ENCODE measurements at places on chromosomes 3 and 15.

- H3K4me3 ChIP-seq: no peak overlapping the region
- no peak for DNase-seq
- no peaks in the 10 kb centered on the region for H3K36me3 ChIP-seq
- H3K27ac ChIP-seq: no peak overlapping the region
- peaks cover 42% of the 10 kb centered on the region for H3K27me3 ChIP-seq
- no peaks in the 10 kb centered on the region for H3K4me1 ChIP-seq
Measured at GRCh38 chr15:80856809-80857377, 77.7 kb downstream of the CEMIP start.

GRCh38 chr15:63967616-63968015 is 78.7 kb downstream of the DAPK2 start:
- H3K27ac ChIP-seq: no peak overlapping the region
- no peak overlapping the region for H3K4me3 ChIP-seq
- H3K4me1 ChIP-seq: peaks cover 47% of the 10 kb centered on the region
- no peak for DNase-seq

DNA sequence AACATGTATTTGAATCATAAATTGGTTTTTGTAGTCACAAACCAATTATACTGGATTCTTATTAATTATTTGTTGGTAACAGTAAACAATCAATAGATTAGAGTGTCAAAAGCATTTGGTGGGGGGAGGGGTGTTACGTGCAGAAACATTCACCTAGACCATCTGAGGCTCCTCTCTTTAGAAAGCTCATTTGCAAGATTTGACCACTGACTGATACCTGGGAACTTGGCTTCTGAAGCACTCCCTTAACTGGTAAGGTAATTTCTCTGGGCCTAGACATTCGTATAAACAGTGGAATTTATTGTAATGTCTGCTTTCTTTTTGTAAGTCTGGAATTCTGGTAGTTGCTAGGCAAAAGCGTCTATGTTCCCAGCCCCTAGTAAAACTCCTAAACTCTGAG is 243.8 kb upstream of the GBE1 start:
- no peak overlapping the region for H3K4me3 ChIP-seq
- H3K4me1 ChIP-seq: no peaks in the 10 kb centered on the region
- no peak for DNase-seq

GRCh38 chr15:100716456-100717085 is 114.2 kb downstream of the ASB7 start:
- no peak overlapping the region for H3K4me3 ChIP-seq
- H3K36me3 ChIP-seq: no peaks in the 10 kb centered on the region
- peaks cover 21% of the 10 kb centered on the region for H3K27me3 ChIP-seq
- no peaks in the 10 kb centered on the region for H3K4me1 ChIP-seq
- no peak for DNase-seq
- H3K27ac ChIP-seq: no peak overlapping the region

- H3K4me1 ChIP-seq: peaks cover 5% of the 10 kb centered on the region
- H3K36me3 ChIP-seq: no peaks in the 10 kb centered on the region
- H3K4me3 ChIP-seq: no peak overlapping the region
- DNase-seq: no peak
Measured at GRCh38 chr3:159907828-159908227, 80.8 kb upstream of the IL12A start.

DNA sequence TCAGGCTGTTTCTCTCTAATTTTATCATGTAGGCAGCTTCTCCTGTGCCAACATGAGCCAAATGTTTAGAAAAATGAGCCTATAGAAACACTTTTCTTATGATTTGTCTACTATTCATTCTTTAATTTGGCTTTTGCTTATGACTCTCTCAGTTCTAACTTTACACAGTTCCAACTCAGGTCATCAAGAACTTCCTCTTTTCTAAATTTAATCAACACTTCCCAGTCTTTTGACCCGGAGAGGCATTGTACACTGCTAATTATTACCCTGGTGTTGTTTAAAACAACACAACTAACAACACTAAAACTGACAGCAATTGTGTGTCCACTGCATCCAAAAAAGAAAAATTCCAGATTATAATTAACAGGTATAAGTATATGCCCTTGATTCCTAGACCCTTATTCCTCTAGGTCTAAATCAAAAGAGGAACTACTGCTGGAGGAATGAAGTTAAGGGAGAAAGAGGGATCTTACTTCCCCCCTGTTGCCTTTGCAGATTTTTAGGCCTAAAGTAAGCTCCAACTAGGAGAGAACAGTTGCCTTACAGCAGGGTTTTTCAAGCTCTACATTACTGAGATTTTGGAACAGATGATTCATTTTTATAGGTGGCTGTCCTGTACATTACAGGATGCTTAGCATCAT is 332.2 kb upstream of the GOLIM4 start:
- DNase-seq: no peak
- no peak overlapping the region for H3K4me3 ChIP-seq
- H3K27me3 ChIP-seq: no peaks in the 10 kb centered on the region
- H3K4me1 ChIP-seq: no peaks in the 10 kb centered on the region
- H3K27ac ChIP-seq: no peak overlapping the region

GRCh38 chr3:126347543-126348161 is 9.6 kb downstream of the KLF15 start:
- no peaks in the 10 kb centered on the region for H3K36me3 ChIP-seq
- H3K27ac ChIP-seq: no peak overlapping the region
- H3K27me3 ChIP-seq: no peaks in the 10 kb centered on the region
- no peak for DNase-seq
- no peaks in the 10 kb centered on the region for H3K4me1 ChIP-seq
- no peak overlapping the region for H3K4me3 ChIP-seq

- H3K27ac ChIP-seq: no peak overlapping the region
- no peaks in the 10 kb centered on the region for H3K36me3 ChIP-seq
- no peak for DNase-seq
- no peak overlapping the region for H3K4me3 ChIP-seq
- H3K27me3 ChIP-seq: no peaks in the 10 kb centered on the region
- H3K4me1 ChIP-seq: no peaks in the 10 kb centered on the region
Measured at GRCh38 chr3:64321747-64322146, 96.5 kb upstream of the PRICKLE2 start.

GRCh38 chr3:187291512-187292132 is at the start of gene MASP1:
Gene MASP1 (minus strand): TSS chr3:187291737. CDS start chr3:187291632, 105 bp downstream.
- no peak within 1 kb of the TSS for H3K4me3 ChIP-seq
- H3K4me1 ChIP-seq: no peaks in the 10 kb centered on the region
- no peak for DNase-seq
- no peak within 1 kb of the TSS for H3K27ac ChIP-seq

GRCh38 chr3:165346503-165346902 is 150.3 kb upstream of the SLITRK3 start:
- H3K4me3 ChIP-seq: no peak overlapping the region
- no peaks in the 10 kb centered on the region for H3K36me3 ChIP-seq
- H3K27ac ChIP-seq: no peak overlapping the region
- H3K4me1 ChIP-seq: no peaks in the 10 kb centered on the region
- no peak for DNase-seq
- H3K27me3 ChIP-seq: no peaks in the 10 kb centered on the region

DNA sequence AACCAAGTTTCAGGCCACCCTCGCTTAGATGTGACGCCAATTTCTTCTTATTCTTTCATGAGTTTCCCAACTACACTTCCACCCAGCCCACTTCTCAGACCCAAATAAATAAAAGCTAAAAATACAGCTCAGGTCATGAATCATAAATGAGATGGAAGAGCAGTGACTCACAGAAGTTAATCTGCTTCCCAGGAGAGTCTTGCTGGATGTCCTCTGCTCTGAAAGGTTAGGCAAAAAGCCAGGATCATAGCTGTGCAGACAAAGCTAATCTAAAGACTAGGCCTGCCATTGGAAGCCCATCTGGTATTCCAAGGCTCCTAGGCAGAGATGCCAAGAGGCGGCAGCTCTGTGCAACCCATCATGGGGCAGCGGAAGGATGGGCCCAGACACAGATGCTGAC is 24.1 kb downstream of the SHC4 start:
- no peaks in the 10 kb centered on the region for H3K36me3 ChIP-seq
- H3K27me3 ChIP-seq: peaks cover 33% of the 10 kb centered on the region
- no peak overlapping the region for H3K4me3 ChIP-seq
- H3K4me1 ChIP-seq: no peaks in the 10 kb centered on the region
- no peak for DNase-seq

DNA sequence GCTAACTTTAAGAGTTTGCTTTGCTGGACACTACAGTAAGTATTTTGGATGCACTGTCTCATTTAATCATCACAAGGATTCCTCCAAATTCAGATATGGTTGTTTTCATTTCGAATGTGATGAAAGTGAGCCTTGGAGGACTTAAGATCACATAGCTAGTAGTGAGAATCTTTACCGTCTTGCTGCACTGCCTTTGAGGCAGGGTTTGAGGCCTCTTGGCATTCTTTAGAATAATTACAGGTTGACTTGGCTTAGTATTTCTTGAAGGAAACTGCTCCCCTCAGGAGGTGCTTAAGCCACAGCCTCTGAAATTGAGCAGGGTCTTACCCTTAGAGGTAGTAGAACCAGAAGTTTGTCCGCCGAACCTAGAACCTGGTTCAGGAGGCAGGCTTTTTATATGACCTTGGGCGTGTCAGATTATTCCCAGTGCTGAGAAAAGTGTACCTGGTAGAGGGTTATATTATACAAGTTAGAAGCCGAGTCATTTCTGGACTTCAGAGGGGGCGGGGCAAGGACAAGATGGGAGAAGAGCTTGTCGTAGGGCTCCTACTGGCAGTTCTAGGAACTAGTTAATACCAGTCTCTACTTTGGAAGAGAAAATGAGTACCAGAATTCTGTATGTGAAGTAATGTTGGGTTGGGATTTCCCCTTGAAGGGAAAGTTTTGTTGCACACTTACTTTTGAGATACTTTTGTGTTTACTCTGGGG is 1.1 kb downstream of the TFG start:
- H3K27ac ChIP-seq: peak overlapping the region; percentile 99
- H3K36me3 ChIP-seq: peaks cover 42% of the 10 kb centered on the region
- H3K4me3 ChIP-seq: peak overlapping the region; percentile 88

DNA sequence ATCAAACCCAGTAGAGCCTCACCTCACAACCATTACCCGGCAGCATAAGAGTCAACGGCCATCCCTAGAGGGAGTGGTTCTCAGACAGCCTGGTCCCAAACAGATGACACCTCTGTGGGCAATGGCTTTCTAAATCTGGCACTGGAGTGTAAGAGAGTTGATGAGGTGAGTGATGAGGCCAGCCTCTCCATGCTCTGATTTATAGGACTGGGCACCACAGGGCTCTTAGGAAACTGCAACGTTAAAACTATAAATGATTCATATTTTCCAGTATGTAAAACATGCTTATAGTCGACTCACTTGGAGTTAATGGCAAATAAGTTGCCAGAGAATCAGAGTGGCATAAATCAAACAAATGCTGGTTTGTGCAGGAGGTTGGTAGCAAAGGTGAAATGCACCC is 187.7 kb downstream of the GREM1 start:
- H3K27me3 ChIP-seq: no peaks in the 10 kb centered on the region
- no peak overlapping the region for H3K4me3 ChIP-seq
- H3K36me3 ChIP-seq: no peaks in the 10 kb centered on the region
- no peak for DNase-seq

GRCh38 chr3:15265655-15266509 is 59.8 kb downstream of the CAPN7 start:
- H3K27me3 ChIP-seq: no peaks in the 10 kb centered on the region
- H3K4me1 ChIP-seq: peaks cover 57% of the 10 kb centered on the region
- H3K27ac ChIP-seq: peak overlapping the region; percentile 79
- DNase-seq: no peak

DNA sequence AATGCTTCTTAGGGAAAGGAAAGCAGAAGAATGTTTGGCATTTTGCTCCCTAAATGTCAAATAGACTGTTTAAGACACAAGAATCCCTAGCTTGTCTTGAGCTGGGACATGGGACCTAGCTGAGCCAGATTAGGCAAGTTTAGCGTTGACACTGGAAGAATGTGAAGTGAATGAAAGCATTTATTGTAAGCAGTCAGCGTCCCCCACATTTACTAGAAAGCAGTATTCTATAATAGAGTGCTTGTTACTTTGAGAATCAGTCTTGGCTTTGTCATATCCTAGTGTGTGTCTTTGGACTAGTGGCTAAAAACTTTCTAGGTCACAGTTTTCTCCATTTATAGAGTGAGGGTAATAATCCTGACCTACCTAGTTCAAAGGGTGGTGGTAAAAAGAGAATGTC is 161.6 kb downstream of the ADAMTSL3 start:
- H3K27me3 ChIP-seq: no peaks in the 10 kb centered on the region
- H3K36me3 ChIP-seq: no peaks in the 10 kb centered on the region
- no peak for DNase-seq
- H3K4me1 ChIP-seq: no peaks in the 10 kb centered on the region
- H3K27ac ChIP-seq: no peak overlapping the region

- no peak overlapping the region for H3K4me3 ChIP-seq
- H3K27ac ChIP-seq: no peak overlapping the region
- H3K4me1 ChIP-seq: peaks cover 4% of the 10 kb centered on the region
- DNase-seq: no peak
- H3K36me3 ChIP-seq: peaks cover 6% of the 10 kb centered on the region
- H3K27me3 ChIP-seq: peaks cover under 1% of the 10 kb centered on the region
Measured at GRCh38 chr15:45276831-45277230, 24.8 kb downstream of the SLC28A2 start.

DNA sequence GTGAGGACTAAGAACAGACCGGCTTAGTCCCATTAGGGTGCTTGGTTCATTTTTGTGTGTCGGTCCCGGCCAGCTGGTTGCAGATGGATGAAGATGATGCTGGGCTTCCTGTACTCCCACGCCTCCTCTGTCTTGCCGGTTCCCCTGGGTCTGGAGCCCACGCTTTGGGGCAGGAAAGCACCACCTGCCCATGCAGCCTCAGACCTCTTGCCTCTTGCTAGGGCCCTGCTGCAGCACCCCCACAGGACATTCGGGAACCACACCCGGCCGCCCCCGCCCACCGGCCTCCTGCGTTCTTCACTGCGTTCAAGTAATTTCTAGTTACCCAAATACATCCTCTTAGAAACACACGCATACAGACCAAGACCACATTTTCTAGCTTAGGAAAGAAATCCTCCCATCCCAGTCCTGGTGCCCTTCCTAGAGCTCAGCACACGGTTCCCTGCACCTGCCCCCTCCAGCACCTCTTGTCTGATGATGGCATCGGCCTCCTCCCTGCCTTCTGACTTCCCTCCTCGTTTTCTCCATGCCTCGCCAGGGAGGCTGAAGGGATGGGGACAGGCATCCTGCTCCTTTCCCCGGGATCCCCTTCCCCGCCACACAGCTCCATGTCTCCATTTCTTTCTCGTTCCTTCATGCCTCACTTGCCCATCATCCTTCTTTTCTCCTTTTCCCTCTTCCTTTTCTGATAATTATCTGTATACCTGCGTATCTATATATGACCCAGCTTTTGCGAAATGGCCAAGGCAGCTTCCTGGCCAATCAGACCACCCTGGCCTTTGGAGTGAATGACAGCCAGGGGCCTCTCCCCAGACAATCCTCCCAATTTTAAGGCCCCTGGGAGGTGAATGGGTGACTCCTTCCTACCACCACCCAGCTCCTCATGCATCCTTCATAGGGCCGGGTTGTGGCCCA is 30.9 kb downstream of the FAM3D start:
- H3K36me3 ChIP-seq: no peaks in the 10 kb centered on the region
- DNase-seq: no peak
- H3K4me3 ChIP-seq: no peak overlapping the region
- H3K27ac ChIP-seq: no peak overlapping the region
- peaks cover 32% of the 10 kb centered on the region for H3K27me3 ChIP-seq

GRCh38 chr3:51350751-51351150 is 34.3 kb upstream of the MANF start:
- DNase-seq: no peak
- H3K4me1 ChIP-seq: peaks cover 4% of the 10 kb centered on the region
- H3K36me3 ChIP-seq: peaks cover 3% of the 10 kb centered on the region
- H3K4me3 ChIP-seq: no peak overlapping the region
- no peaks in the 10 kb centered on the region for H3K27me3 ChIP-seq

Data from effector memory CD8-positive, alpha-beta T cell (primary cell).